ENCODE measurements at places on chromosomes 3 and 15. TPM values are rescaled to one million over a fixed set of nuclear protein-coding genes. Genes with fewer than 3 reads are reported as not detected.

- DNase-seq: no peak
These were observed 113.4 kb downstream of the ASB7 start for GRCh38 chr15:100715571-100716455.

The CRABP1 gene
- total RNA-seq: 377 TPM

GRCh38 chr3:9198899-9199335, 50.5 kb downstream of the SRGAP3 start:
- no peak for DNase-seq

GRCh38 chr3:73582535-73582934, 42.2 kb downstream of the PDZRN3 start:
- no peak for DNase-seq

The ANKUB1 gene
- total RNA-seq: not detected

The LRTM1 gene
- total RNA-seq: not detected

GRCh38 chr3:150423761-150424160, 15.7 kb downstream of the TSC22D2 start:
- DNase-seq: no peak

The UCN2 gene
- 0.46 TPM for total RNA-seq

DNA sequence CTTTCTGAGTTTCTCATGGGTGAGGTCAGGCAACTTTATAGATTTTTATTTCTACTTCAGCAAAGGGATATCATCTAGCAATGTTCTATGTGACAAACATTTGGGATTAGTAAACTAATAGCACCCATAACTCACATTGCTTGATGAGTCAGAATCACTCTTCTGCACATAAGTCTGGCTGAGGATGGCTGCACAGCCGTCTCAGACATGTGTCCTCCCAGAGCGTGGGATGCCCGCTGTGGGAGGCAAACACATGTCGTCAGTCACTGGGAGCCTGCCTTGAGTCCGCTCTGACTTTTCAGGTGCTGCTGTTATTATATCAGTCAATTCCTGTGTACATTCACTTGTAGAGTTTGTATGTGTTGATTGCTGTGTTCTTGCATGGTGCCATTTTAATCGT, 230.7 kb upstream of the TRIM42 start:
- DNase-seq: no peak

GRCh38 chr15:64651601-64652191, 123.7 kb downstream of the RBPMS2 start:
- no peak for DNase-seq

DNA sequence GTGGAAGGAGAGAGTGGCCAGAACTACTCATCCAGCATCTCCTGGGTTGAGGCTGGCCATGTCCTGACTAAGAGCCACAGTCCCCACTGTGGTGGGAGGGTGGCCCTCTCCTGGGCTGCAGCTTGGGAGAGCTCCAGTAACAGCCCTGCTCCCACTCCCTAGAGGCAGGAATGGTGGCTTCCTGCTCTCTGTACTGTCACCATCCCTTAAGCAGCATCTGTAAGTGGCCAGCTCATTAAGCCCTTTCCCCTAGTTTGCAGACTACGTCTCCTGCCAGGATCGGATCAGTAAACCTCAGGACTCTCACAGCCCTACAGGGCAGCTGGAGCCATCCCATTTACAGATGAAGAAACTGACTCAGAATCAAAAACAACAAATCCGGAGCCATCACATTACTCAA, 30.5 kb downstream of the DNAJB8 start:
- no peak for DNase-seq

The SERINC4 gene
- total RNA-seq: 0.16 TPM

- peak; percentile 76 for DNase-seq
These were observed 16.5 kb upstream of the LAMP3 start for GRCh38 chr3:183178833-183179549.

The RTP3 gene
- not detected for total RNA-seq

- peak; percentile 63 for DNase-seq
These were observed 4.3 kb downstream of the PTH1R start for GRCh38 chr3:46881596-46882376.

The AMIGO3 gene
- 3.9 TPM for total RNA-seq

DNA sequence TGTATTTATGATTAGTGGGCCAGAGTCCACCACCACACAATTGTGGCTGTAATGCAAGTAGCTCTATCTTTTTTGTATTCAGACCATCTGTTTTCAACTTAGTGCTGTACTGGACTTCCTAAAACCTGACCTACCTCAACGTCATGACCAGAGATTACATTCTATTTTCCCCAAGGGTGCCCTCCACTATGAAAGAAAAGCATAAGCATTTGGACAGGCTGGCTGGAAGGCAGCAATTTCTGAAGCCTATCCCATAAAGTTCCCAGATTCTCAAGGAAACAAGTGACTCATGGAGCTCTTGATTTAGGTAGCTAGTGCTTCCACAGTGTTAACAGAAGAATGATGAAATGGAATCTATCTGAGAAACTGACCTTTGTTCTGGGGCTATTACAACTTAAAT, 75.8 kb downstream of the COL8A1 start:
- DNase-seq: no peak

The CCDC14 gene
- total RNA-seq: 67.0 TPM

DNA sequence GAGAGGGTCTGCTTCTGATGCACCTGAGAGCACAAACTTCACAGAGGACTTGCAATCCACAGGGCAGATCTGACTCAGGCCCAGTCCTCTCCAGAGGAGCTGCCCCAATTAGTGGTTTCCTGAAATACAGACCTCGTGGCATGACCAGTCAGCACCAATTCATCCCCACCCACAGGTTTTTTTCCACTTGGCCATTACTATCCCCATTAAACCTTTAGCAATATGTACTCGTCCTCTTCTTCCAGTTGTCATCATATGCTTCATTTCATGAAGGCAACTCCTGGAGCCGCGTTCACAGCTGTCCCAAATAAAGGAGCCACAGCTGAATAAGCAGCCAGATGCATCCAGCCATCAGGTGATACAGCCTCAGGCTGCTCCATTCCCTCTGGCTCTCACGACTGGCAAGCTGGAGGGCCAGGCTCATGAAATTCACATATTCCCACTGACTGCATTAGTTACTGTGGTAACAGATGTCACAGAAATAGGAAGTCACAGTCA, 163.1 kb downstream of the FMN1 start:
- DNase-seq: no peak

- DNase-seq: no peak
These were observed 57.0 kb downstream of the IQSEC1 start for GRCh38 chr3:13016083-13016720.

- peak; percentile 79 for DNase-seq
These were observed 47.5 kb upstream of the LIMD1 start for GRCh38 chr3:45546716-45547701.

DNA sequence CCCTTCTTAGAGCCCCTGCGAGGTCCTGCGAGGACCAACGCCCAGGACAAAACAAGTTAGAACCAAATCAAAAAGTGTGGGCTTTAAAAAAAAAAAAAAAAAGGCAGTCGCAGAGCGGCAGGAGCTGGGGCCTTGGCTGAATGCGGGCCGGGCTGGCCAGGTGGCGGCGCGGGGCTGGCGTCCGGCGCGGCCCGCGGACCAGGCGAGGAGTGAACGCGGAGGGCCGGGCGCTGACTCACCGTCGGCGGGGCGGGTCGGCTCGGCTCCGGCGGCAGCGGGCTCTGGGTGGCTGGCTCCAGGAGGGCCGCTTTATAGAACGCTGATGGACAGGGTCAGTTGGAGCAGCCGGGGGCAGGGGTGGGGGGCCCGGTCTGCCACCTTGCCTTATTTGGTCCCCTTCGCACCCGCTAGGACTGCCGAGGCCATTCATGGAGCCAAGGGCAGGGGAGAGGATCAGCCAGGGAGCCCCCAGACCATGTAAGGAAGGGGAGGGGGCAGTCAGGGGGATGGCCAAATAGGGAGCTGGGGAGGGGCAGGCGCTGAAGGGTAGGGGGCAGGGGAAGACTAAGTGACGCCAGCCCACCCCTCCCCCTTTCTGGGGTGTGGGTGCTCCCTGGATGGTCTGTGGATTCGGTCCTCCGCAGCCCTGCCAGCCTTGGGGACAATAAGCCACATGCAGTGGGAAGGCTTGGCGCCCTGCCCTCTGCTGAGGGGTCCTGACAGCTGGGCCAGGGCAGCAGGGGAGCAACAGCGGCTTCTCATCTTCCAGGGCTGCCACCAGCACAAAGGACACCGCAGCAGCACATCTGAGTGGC, at the start of gene ACTC1:
TSS of gene ACTC1 (minus strand) at position 283 of the 815 bp plus-strand sequence. CDS start 741 bp downstream, outside the sequence.
- peak; percentile 73 for DNase-seq

DNA sequence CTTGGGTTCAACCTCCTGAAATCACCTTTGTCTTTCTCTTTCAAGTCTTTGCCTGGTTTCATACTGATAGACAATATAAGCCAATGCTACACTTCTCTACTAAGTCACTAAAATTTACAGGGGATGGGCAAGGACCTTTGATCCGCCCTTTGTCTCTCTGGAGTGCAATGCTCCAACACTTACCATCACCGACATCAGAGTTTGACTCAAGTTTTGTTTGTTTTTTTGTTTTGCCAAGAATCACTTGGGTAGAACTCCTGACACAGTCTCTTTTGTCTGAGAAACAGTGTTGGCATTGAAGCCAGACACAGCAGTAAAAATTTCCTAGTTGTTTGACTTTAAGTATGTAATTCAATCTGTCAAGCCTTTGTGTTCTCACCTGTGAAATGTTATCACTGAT, 29.3 kb downstream of the NFKBIZ start:
- DNase-seq: no peak

Measured in WTC11 (cell line).